ENCODE measurements at places on chromosomes 2 and 18.

GRCh38 chr2:168552450-168552856, 96.4 kb downstream of the CERS6 start:
- DNase-seq: no peak

DNA sequence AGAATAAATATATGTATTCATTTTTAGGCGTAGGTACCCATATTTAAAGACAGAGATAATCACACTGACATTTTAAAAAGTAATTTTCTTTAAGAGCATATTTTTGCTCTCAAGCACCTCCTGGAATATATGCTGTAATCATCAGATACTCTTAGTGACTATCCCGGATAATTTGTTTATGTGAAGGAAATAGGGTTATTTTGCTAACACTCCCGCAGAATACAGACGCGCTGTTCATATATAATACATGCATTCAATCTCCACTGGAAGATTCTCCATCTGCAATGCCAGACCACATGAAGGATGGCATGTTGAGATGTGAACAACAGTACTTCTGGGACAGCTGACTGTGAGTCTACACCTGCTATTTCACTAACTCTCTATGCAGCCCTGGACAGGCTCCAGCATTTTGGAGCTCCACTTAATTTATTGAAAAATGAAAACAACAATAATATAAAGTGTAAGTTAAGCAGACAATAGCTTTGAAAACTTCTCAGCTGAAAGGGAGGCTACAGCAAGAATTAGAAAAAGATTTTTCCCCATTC, 430.6 kb downstream of the TMX3 start:
- DNase-seq: no peak

- DNase-seq: no peak
Measured at GRCh38 chr2:64086347-64087082, 57.7 kb downstream of the PELI1 start.

GRCh38 chr2:234823196-234823876, 128.5 kb upstream of the SH3BP4 start:
- no peak for DNase-seq

- DNase-seq: no peak
Measured at GRCh38 chr2:70527447-70528080, 26.1 kb downstream of the TGFA start.

GRCh38 chr2:49935449-49935848, 781.1 kb upstream of the FSHR start:
- DNase-seq: no peak

DNA sequence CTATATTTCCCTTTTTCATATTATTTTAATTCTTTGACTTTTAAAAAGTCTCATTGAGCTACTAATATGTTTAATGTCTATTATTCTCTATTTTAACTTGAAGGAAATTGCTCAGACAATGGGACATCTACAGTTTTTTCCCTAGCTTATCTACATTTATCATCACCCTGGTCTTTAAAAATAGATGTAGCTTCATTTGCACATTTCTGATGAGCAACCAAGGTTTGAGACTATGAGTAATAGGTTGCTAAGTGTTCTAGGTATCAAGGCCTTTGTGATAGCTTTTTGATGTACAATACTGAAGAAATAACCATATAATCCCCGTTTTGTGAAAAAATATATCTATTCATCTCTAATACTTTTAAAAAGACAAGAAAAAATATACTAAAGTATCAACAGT, 47.0 kb downstream of the STAT4 start:
- DNase-seq: no peak

GRCh38 chr2:74959106-74959751, 786 bp downstream of the POLE4 start:
- no peak for DNase-seq

DNA sequence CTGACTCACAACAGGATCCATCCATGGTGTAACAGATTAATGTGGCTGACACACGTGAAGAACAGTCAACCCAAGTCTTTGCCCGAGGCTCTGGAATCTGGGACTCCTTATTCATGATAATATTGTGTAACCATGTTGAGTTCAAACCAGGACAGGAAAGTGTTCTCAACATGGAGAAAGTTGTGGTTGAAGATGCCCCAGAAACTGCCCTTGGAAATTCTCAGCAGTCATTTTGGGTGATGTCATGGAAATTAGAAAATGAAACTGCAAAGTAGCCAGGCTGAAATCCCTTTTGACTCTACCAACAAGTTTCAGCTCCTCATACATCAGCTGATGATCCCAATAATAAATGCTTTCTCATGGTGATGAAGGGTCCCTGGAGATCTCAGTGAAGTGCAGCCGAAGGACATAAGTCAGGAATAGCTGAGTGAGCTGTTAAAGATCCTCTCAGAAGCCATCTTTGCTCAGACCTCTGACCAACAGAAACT, 307.7 kb downstream of the TNS1 start:
- DNase-seq: no peak

GRCh38 chr2:196480653-196481323, 158.7 kb upstream of the CCDC150 start:
- DNase-seq: no peak

DNA sequence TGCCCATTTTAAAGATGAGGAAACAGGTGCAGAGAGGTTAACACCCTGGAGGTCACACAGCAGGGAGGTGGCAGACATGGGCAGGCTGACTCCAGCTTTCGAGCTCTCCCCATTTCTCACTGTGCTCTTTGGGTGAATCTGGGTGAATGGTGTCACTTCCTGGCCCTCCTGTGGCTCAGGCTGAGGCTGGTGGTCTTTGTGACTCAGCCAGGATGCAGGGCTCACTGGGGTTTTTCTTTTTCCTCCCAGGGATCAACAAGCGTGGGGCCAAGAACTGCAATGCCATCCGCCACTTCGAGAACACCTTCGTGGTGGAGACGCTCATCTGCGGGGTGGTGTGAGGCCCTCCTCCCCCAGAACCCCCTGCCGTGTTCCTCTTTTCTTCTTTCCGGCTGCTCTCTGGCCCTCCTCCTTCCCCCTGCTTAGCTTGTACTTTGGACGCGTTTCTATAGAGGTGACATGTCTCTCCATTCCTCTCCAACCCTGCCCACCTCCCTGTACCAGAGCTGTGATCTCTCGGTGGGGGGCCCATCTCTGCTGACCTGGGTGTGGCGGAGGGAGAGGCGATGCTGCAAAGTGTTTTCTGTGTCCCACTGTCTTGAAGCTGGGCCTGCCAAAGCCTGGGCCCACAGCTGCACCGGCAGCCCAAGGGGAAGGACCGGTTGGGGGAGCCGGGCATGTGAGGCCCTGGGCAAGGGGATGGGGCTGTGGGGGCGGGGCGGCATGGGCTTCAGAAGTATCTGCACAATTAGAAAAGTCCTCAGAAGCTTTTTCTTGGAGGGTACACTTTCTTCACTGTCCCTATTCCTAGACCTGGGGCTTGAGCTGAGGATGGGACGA, 13.2 kb downstream of the ITM2C start:
- peak; percentile 21 for DNase-seq

DNA sequence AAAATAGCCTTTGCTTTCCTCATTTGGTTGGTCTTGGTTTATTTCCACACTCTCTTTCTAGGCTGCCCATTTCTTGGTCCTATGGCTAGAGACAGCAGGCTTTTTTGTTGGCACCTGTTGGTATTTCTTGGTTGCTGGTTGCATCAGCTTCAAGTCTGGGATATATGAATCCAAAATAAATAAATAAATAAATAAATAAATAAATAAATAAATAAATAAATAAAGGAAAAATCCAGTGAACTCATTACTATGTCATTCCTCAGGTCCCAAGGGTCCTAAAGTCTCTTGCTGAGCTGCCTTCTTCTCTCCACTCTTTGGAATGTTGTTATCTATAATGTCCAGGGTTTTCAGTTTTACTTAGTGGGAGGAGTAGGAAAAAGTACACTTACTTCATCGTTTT, 165.9 kb upstream of the MEX3C start:
- no peak for DNase-seq

DNA sequence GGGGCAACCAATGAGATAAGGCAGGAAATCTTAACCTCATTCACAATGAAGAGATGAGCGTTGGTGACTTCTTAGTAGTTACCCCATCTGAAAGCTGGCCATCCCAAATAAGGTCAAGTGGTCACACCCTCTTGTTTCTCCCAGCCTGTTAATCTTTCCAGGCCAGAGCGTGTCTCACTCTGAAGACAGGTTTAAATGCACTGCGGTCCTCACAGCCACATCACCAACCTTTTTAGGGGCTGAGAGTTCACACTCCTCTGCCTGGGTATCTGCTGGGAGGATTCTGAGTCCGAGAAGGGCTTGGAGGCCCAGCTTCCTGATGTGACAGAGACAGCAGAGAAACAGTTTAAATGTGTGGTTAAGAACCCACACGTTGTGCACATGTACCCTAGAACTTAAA, 13.3 kb upstream of the CNGA3 start:
- no peak for DNase-seq

DNA sequence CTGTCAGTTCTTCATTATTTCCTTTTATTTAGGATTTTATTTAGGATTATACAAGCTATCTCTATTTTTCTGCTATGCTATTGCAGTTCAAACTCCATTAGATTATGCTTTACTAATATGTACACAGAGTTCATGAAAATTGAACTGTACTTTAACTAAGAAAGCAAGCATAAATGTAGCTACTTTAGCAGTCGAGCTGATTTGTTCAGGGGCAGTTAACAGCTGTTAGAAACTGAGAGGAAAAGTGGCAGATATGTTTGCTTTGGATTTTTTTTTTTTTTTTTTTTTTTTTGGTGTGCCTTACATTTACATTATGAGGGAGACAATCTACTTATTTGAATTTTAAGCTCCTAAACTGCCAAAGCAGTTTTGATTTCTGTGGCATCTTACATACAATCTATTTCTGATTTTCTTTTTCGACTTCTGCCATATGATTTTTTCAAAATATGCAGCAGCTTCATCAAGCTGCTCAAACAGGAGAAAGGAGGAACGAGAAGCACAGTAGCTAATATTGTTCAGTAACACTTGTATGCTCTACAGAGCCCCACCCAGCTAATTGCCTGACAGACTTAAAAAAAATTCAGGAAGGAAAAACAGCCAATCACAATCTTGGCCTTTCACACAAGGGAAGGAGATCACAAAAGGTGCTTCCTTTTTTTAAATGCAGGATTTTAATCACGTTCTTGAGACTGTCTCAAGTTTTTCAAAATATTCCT, 233.4 kb upstream of the SIX3 start:
- no peak for DNase-seq

- DNase-seq: no peak
Measured at GRCh38 chr18:75530118-75530517, 102.6 kb upstream of the SMIM21 start.

DNA sequence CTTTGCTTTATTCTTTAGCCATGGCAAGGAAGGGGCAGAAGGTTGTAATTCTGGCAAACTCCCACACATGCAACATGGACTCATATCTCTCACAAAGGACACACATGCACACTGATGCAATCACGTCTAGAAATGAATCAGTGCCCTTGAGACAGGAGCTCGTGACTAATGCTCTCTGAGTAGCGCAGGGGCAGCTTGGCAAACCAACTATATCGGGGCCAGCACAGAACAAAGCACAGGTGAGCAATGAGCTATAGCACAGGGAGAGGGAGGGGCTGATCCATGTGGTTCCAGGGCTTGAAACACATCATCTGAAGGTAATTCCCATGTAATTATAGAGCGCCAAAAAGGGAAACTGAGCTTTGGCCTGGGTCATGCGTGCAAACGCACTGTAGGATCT, 165.2 kb upstream of the KLF7 start:
- DNase-seq: peak; percentile 23

GRCh38 chr2:3244486-3244885, 133.1 kb downstream of the EIPR1 start:
- no peak for DNase-seq

DNA sequence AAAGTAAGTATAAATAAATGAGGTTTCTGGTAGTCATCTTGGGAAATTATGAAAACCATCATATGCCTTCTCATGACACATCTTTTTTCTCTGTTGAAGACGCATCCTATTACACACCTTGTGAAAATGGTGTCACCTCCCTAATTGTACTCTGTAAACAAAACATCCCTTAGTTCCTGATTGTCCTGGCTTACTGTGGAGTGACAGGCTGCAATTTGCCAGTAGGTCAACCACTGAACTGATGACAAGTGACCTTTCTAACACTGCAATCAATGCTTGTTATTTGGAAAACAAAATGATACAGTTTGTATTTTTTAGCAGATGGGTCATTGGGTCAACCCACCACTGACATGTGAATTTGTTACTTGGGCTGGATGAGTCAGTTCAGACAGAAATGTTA, 219.5 kb downstream of the PTPRM start:
- DNase-seq: no peak

GRCh38 chr2:9757501-9758264, 85.6 kb upstream of the TAF1B start:
- DNase-seq: no peak

DNA sequence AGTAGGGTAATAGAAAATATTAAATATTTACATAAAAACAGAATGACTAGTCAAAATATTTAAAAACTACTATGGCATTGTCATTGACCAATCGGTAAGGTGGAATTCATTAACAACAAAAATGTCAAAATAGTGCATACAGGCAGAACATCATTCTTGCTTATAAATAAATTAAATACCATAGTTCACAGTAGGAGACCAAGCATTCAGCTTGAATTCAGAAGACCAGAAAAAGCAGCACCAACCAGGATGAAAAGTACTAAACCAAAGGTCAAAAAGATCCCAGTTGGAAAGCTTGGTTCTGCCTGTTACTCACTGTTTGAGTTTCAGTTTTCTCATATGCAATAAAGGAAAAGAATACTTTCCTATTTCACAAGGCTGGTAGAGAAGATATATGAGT, 244.3 kb downstream of the OSR1 start:
- no peak for DNase-seq

GRCh38 chr18:22324191-22325131, 93.3 kb downstream of the CTAGE1 start:
- no peak for DNase-seq

GRCh38 chr2:226742347-226742746, 57.3 kb downstream of the IRS1 start:
- no peak for DNase-seq

GRCh38 chr18:809985-810642, 1.9 kb downstream of the YES1 start:
- DNase-seq: no peak

DNA sequence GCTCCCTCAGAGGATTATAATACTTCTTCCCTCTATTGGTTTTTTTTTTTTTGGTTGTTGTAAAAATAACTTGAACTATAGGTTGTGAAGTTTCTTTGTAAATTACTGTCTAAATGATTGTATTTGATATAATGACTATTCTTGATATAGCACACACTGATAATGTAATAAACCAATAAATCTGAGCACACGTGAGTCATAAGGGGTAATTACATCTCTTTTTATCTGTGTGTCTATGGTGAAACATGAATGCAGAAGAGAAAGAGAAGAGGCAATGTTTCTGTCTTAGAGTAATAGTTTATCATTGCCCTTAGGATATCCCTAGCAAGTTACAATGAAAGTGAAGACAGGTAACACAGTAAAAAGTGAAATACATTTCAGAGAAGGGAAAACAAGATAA, 64.1 kb upstream of the RAPGEF4 start:
- no peak for DNase-seq

All from stimulated activated CD4-positive, alpha-beta T cell treated with anti-CD3 and anti-CD28 coated beads, Interleukin-4, amount 100 ng/mL, for 4 hours (primary cell).